ENCODE measurements at places on chromosomes 3 and 15. TPM values are rescaled to one million over a fixed set of nuclear protein-coding genes. Genes with fewer than 3 reads are reported as not detected.

The SLC7A14 gene
- total RNA-seq = under 0.01 TPM

The SOX14 gene
- total RNA-seq = not detected

The CHST13 gene
- 0.24 TPM for total RNA-seq

The DYNLT2B gene
- total RNA-seq = 13.0 TPM

The DPH6 gene
- total RNA-seq = 15.3 TPM

The PTH1R gene
- 2.7 TPM for total RNA-seq

The ZNF148 gene
- total RNA-seq = 24.1 TPM

The CKMT1A gene
- 17.3 TPM for total RNA-seq

The CD200R1 gene
- 0.24 TPM for total RNA-seq

The B3GALNT1 gene
- total RNA-seq = 6.7 TPM

The CDHR4 gene
- total RNA-seq = not detected

The WWTR1 gene
- 36.9 TPM for total RNA-seq

The CCR9 gene
- not detected for total RNA-seq

The CYP1A2 gene
- not detected for total RNA-seq

The TMEM108 gene
- total RNA-seq = not detected

The P4HTM gene
- total RNA-seq = 20.7 TPM

The SRGAP3 gene
- 22.6 TPM for total RNA-seq

The GOLGA8G gene
- not detected for total RNA-seq
